ENCODE measurements at places on chromosomes 4 and X.

DNA sequence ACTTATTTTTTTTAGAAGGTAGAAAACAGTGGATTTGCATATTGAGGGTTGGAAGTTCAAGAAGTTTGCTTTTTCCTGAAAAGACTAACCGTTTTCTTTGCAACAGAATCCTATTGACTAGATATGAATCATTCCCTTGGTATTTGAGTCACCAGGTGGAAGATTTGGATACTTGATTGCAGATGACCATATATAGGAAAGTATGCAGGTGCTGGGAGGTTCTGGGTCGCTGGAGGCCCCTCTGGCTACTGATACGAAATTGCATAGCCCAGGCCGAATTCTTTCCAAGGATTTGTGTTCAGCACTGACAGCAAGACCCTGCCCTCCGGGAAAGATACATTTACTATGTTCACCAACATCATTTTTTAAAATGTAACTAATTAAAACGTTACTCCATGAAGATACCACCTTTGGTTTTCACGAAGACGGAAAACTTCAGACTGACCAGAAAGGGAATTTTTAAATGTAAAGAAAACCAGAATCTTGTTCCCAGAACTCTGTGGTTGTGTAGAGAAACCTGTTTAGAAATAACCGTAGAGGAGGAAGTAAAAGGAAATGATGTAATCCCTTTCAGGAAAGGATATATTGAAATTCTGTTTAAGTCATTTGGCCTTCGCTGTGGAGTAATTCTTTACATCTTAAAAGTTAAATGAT lies 946 bp downstream of the ANXA3 start:
- DNase-seq: no peak

GRCh38 chrX:16033331-16033730 lies 90.0 kb upstream of the GRPR start:
- peak; percentile 17 for DNase-seq

GRCh38 chr4:143329985-143330384 lies 6.7 kb upstream of the GAB1 start:
- no peak for DNase-seq

DNA sequence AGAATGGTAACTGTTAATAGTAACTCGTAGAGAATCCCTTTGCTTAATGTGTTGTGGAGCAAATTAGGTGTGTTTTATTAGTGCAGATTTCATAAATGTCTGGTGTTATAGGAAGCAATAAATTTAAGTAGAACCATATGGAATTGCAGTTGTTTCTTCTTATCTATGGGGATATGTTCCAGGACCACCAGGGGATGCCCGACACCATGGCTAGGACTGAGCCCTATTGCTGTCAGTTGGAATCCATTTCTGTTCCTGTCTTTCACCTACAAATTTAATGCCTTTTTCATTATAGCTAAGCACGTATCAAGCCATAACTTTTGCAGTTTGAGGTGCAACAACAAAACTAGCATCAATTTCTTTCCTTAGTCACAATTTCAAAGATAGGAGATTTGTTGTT lies 72.5 kb downstream of the DDIT4L start:
- no peak for DNase-seq

DNA sequence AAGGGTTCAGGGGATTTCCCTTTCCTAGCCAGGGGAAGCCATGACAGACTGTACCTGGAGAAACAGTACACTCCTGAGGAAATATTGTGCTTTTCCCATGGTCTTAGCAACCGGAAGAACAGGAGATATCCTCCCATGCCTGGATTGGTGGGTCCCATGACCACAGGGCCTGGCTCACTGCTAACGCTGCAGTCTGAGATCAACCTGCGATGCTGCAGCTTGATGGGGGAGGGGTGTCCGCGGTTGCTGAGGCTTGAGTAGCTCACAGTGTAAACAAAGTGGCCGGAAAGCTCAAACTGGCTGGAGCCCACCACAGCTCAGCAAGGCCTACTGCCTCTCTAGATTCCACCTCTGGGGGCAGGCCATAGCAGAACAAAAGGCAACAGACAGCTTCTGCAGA lies 819.5 kb downstream of the TECRL start:
- DNase-seq: no peak

DNA sequence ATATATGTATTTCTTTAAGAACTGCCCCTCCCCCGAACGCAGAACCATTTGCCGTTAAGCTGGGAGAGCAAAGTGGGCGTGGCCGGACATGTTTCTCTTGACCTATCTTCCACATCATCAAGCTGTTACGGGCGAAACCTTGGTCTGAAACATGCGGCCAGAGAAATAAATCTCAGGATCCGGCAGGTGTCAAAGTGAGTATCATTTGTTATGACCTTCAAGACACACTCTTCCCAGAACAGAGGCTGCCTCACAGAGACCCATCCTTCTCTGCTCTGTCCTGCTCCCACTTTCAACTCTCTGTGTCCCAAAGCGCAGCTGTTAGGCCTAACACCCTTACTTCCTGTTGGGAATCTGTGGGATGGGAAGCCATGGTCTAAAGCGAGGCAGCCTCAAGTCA lies at the start of gene MAGEB18:
Gene MAGEB18, plus strand, starts transcription at position 70 of the 400 bp plus-strand sequence. CDS start 643 bp downstream, outside the sequence.
- DNase-seq: no peak

Data from AG20443 (cell line).